Activated CD4-positive, alpha-beta T cell treated with anti-CD3 and anti-CD28 coated beads for 24 hours (primary cell): ENCODE measurements at places on chromosomes 3 and 15.

- DNase-seq = no peak
Measured at GRCh38 chr15:76988867-76989780, 5.8 kb upstream of the PSTPIP1 start.

GRCh38 chr3:125212509-125213363 is at the start of gene SLC12A8:
SLC12A8 (minus strand) TSS chr3:125212748; CDS start chr3:125211349, 1,399 bp downstream.
- DNase-seq = no peak

DNA sequence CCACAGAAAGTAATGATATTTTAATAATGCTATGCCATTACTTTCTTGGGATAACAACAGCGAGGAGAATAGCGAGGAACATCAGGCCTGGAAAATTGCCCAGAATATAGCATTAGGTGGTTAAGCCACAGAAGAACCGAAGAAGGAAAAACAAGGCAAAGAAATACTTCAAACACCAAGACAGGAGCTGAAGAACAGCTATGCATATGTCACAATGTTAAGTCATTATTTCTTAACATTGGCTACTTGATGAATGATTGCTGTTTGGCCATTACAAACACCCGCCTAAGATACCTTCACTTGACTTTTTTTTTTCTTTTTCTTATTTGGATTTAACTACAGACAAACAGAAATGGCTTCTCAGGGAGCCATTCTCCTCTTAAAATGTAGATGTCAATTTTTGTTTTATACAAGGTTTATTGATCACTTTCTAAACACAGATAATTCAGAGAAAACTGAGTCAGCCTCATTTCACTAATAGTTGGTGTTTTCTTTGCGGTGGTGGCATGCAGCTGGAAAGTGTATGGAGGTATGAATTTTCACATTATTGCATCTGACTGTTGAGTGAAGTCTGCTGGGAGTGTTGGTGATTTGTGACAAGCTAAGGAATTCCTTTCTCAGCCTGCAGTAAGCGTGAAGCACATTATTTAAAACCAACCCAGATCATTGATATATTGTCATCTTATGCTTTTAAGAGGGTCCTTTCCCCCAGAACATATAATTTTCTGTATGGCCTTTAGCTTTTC is 705.7 kb upstream of the NR2F2 start:
- no peak for DNase-seq

DNA sequence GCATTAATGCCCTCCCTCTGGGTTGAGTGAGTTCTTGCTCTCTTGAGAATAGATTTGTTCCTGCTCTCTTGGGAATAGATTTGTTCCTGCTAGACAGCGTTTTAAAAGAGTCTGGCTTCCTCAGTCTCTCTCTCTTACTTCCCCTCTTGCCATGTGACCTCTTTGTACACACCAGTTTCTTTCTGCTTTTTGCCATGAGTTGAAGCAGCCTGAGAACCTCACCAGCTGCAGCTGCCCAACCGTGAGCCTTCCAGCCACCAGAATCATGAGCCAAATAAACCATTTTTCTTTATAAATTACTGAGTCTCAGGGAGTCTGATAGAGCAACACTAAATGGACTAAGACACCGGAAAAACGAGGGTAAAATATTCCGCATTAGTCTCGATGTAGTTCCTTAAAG is 253.6 kb downstream of the CNTN6 start:
- no peak for DNase-seq

GRCh38 chr15:96431786-96432185 is 101.3 kb downstream of the NR2F2 start:
- no peak for DNase-seq

DNA sequence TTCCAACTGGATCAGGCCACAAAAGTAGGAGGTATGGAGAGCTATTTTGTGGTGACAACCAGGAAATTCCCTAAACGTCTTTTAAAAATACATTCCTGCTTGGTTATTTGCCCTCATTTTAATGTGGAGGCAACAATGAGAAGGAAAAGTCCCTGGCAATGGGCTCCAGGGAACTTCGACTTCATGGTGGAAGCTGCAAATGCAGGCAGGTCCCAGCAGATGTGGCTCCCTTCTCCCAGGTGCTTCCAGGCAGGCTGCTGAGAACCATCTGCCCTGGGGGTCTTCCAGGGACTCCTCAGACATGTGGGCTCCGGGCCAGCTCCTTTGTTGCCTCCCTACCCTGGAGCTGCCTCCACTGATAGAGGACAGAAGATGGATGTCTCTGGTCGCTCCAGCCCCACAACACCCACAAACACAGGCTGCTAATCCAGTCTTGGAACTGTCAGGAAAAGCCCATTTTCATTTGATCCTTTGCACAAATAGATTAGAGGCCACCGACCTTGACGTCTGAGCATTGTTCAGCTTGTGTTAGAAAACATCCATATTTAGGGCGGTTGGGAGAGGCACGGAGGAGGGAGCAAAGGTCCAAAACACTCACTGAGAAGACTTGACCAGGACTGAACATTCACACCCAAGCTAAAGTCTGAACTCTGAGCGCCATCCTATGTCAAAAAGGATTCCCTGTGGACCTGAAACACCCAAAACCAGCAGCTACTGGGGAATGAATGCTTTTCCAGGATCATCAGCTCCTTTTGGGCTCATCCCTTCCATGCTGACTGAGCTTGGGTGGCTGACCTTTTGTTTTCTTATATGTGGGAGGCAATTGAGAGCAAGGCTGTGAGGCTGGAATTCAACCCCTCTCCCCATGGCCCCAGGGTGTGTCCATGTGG is 30.2 kb upstream of the SLCO2A1 start:
- DNase-seq = no peak

- DNase-seq = no peak
Measured at GRCh38 chr15:85825118-85825517, 30.4 kb upstream of the KLHL25 start.

- no peak for DNase-seq
Measured at GRCh38 chr15:38377636-38378035, 76.3 kb upstream of the FAM98B start.

- no peak for DNase-seq
Measured at GRCh38 chr15:78207110-78207458, 27.3 kb downstream of the ACSBG1 start.

DNA sequence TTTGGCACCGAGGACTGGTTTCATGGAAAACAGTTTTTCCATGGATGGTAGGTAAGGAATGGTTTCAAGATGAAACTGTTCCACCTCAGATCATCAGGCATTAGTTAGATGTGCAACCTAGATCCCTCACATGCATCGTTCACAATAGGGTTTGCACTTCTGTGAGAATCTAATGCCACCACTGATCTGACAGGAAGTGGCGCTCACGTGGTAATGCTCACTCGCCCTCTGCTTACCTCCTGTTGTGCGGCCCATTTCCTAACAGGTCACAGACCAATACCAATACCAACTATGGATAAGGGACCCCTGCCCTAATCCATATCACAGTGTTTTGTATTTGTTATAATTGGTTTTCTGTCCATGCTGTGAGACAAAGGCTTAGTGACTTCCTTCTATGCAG is 58.9 kb downstream of the SLMAP start:
- DNase-seq = peak; percentile 6

DNA sequence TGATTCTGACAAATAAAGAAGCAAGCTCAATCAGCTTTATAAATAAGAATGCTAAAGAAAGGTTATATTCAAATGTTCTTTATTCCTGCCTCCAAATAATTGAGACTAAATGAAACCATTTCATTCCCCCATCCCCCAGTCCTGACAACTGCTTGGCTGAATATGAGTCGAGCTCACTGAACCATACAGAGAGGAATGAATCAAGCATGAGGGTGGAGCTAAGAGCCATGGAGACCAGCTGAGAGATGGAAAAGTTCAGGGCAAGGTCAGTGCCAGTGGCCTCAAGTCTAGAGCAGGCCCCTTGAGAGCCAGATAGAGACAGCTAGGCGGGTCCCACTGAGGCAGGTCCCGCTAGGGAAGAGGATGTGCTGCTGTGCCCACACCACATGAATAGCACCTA is 188.7 kb upstream of the EIF1B start:
- DNase-seq = no peak

- no peak for DNase-seq
Measured at GRCh38 chr3:4804161-4805058, 174.8 kb upstream of the BHLHE40 start.

DNA sequence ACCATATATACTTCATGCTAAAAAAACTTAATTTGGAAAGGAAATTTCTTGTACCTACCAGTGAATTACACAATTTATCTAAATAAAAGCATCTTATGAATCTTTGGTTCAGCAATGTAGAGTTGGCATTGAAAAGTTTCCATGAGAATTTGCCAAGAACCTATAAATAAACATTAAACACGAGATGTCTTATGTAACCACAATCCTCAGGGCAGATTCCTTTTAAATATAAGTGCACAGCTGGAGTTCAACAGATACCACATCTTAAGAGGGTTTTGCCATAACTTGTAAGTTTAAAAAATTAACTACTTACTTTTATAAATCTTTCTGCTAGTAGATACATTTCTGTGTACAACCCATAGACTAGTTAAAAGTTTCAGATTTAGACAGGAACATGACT is 499.3 kb upstream of the ARRDC4 start:
- DNase-seq = no peak
